ENCODE measurements at places on chromosomes 11 and 22.

- DNase-seq, result no peak
Observed at GRCh38 chr11:129447654-129448239, 72.1 kb downstream of the BARX2 start.

- no peak for DNase-seq
Observed at GRCh38 chr11:7964873-7965272, 374 bp downstream of the NLRP10 start.

GRCh38 chr22:38176170-38176741 is 5.4 kb downstream of the PLA2G6 start:
- peak; percentile 96 for DNase-seq

- DNase-seq, result peak; percentile 67
Observed at GRCh38 chr11:33893711-33894397, 2.0 kb upstream of the LMO2 start.

DNA sequence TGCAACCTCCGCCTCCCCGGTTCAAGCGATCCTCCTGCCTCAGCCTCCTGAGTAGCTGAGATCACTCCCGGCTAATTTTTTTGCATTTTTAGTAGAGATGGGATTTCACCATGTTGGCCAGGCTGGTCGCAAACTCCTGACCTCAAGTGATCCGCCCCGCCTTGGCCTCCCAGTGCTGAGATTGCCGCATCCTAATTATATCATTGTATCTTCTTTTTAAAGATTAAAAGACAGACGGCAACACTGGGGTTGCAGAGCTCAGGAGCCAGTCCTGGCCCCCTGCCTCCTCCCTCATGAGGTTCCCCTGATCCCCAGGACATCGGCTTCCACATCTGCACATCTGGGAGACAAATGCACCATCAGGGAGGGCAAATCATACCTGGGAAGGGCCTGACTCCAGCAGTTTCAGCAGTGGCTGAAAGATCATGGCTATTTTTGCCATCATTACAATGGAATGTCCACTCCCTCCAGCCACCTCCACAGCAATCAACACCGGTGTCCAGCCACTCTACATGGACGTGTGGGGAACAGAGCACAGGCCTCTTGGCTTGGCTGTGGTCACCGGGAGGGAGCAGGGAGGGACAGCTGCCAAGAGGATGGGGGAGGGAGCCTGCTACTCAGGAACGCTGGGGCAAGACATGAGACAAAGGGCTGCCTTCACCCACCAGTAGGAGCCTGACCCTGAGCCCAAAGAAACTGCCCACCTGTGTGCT is 9.2 kb upstream of the CELSR1 start:
- DNase-seq, result peak; percentile 85

DNA sequence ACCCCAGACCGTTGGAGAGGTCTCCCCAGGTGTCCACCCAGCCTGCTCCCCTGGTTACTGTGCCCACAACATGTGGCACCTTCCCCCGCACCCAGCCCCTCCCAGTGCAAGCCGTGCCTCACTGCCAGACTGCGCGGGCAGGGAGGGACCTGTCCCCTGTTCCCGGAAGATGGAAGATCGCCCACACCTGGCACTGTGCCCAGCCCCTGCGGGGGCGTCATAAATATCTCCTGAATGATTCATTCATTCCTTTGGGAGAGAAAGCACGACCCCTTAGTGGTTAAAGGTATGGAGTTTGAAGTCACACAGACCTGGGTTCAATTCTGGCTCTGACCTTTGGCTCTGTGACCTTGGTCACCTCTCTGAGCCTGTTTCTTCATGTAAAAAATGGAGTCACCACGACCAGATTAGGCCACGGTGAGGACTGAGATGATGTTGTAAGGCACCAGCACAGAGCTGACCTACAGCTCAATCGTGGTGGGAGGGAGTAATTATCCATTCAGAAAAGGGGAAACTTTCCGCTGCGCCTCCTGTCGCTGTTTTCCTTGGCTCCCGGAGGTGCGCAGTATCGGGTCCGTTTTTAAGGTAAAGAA is 497 bp upstream of the SYT12 start:
- DNase-seq, result peak; percentile 60

DNA sequence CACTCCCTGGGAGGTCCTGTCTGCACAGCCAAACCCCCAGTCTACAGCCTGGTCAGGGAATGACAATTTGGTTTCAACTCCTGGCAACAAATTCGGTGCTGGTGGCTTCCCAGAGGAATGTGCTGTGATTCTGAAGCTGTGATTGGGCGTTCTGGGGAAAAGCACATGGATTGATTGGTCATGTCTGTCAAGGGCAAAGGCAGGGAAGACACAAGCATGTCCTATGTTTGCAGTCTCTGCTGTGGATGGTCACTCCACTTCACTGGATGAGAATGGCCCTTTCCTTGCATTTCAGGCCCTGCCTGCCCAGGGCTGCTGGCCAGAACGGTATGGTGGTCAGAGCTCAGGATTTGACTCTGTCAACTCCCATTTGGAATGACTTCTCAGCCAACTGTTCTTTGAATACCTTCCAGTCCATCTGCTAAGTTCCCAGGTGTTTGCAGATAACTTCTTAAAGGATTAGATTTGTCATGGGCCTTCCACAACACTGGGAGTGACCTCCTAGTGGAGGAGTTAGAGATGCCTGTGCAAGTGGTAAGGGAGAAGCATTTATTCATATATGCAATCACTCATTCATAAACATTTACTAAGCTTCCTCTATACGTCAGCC is 42.7 kb downstream of the SGSM1 start:
- DNase-seq, result no peak

- DNase-seq, result no peak
Observed at GRCh38 chr11:112206071-112206470, 20.2 kb upstream of the PTS start.

DNA sequence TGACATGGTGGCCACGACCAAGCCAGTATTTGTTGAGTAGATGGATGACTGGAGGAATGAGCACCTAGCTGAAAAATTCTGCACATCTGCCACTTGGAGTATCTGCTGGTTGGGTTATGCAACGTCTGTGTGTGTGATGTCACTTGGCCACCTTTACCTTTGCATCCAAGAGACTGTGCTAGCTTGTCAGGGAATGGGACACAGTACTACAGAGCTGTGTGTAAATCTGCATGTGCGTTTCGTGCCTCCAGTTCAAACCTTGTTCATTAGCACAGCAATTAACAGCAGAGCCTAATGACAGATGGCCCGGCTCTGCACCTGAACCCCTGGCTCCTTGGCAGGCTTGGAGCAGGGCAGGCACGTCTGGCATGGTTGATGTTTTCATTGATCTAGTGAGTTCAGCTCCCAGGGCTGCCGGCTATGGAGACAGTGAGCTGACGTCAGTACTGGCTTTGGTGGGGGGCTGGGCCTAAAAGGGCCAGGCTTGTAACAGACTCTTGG is 188.4 kb upstream of the NAV2 start:
- peak; percentile 18 for DNase-seq

GRCh38 chr22:29765905-29766631 is 739 bp downstream of the ZMAT5 start:
- no peak for DNase-seq

DNA sequence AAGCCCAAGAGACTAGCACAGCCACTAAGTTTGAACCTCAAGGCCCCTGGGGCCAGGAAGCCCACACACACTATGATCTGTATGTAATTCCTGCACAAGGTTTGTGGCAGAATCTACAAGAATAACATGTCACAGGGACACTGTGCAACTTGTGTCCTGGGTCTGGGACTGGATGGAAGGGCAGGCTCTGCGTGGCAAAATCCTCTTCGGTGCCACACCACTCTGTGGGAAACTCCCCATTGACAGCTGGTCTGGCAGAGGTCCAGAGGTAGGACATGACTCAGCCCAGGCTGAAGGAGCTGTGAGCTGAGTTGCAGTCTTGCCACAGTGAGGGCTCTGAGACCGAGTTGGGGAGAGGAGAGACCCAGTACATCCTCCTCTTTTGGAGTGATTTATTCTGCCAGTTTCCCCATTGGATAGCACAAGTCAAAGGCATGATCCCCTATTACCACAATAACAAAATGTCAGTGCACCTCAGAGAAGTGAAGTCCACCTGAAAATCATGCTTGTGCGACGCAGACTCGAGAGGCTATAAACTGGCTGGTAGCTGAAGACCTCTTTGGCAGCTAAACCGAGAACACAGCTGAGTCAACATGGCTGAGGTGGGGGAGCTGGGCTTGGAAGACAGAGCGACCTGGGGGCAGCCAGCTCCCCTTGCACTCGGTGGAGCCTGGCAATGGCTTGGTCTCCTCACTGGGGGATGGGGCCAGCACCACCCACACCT is 23.3 kb upstream of the SERPIND1 start:
- peak; percentile 92 for DNase-seq

GRCh38 chr11:113242767-113243397 is 71.5 kb upstream of the TTC12 start:
- DNase-seq, result peak; percentile 69

DNA sequence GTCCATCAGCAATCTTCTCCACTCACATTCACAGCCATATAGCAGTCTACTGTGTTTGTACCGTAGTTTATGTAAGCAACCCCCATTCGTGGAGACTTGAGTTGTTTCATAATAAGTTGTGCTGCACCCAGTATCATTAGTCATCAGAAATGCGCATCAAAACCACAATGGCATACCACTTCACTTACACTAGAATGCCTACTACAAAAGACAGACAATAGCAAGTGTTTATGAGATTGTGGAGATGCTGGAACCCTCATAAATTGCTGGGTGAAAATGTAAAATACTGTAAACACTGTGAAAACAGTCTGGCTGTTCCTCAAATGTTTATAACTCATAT is 133.3 kb downstream of the ATXN10 start:
- peak; percentile 94 for DNase-seq

GRCh38 chr11:11512502-11512901 is 109.3 kb downstream of the GALNT18 start:
- no peak for DNase-seq

DNA sequence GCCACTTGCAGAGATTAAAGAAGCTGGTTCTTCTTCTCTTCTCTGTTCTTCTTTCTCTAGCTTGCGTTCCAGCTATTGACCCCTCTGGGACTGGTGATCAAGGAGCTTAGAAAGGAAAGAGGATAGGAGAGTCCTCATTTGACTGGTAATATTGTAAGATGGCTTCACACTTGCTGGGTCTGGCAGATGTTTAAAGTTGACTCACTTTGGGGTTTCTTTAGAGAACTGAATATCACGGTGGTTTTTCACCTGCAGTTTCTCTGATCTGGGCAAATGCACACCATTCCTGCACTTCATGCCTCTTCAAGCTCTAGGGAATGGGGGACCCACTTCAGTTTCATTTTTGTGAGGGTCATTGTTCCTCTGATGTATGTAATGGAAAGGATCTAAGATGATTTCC is 41.8 kb upstream of the DEUP1 start:
- DNase-seq, result no peak

GRCh38 chr11:32039149-32039548 is 51.7 kb upstream of the RCN1 start:
- no peak for DNase-seq

GRCh38 chr11:96079691-96080090 is 155.8 kb upstream of the MTMR2 start:
- no peak for DNase-seq

GRCh38 chr11:20668844-20669819 is at the start of gene NELL1:
TSS of gene NELL1 (plus strand) at chr11:20669586.
- DNase-seq, result no peak

DNA sequence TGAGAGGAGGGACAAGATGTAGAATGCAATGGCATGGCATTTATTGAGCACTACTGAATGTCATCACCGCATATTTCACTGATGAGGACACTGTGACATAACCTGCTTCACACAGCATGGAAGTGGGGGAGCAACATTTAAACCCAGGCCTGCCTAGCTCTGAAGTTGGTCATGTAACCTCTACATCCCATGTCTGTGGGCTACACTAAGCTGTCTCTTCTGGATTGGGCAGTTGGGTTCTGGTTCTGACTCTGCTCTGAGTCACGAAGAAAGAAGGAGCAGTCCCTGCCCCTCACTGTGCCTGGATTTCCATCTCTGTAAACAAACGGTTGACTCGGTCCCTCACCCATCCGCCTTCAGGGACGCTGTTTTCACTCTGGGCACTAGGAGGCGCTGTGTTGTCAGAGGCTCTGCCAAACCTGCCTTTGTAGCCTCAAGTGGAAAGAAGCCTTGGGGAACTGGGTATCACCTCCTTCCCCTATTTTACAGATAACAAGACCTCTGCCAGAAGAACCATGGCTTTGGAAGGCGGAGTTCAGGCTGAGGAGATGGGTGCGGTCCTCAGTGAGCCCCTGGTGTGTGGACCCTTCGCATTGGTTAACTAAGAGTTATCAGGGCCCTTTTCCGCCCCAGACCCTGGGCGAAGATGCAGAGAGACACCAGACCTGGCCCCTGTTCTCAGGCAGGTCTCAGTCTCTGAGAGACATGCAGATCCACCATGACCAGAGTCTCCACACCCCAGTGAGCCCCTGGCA is 12.7 kb upstream of the ARHGEF17 start:
- DNase-seq, result peak; percentile 78

DNA sequence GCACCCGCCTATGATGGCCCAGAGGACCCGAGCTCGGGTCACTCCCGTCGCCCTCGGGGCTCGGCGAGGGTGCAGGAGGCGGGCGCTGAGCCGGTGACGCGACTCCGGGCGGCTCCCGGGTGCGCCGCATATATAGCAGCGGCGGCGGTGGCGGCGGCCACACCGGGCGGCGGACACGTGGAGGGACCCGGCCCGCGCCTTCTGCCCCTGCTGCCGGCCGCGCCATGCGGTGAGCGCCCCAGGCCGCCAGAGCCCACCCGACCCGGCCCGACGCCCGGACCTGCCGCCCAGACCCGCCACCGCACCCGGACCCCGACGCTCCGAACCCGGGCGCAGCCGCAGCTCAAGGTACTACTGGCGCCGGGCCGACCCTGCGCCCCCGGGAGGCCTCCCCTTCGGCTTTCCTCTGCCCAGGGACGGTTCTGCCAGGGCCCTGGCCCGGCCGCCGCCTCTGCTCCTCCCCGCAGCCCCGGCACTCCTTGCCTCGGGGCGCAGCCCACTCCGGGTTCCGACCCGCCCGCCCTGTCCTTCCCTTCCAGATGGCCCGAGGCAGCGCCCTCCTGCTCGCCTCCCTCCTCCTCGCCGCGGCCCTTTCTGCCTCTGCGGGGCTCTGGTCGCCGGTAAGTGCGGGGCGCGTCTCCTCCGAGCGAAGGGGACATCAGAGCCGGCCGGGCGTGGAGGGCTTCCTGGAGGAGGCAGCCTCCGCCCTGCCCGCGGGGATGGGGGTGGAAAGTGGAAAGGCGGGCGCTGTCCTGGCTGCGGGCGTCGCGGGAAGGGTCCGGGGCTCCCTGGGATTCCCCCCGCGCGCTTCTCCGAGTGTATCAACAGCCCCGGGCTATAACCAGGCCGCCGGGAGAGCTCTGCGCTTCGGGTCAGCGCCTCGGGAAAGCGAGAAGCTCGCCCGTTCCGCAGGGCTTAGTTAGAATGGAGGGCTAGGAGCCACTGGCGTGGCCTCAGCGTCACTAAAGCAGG is at the start of gene GAL:
Gene GAL, plus strand, starts transcription at position 160 of the 972 bp plus-strand sequence. Its CDS starts 380 bp downstream, at position 540.
- no peak for DNase-seq

GRCh38 chr11:1419811-1420210 is 30.1 kb downstream of the BRSK2 start:
- no peak for DNase-seq

DNA sequence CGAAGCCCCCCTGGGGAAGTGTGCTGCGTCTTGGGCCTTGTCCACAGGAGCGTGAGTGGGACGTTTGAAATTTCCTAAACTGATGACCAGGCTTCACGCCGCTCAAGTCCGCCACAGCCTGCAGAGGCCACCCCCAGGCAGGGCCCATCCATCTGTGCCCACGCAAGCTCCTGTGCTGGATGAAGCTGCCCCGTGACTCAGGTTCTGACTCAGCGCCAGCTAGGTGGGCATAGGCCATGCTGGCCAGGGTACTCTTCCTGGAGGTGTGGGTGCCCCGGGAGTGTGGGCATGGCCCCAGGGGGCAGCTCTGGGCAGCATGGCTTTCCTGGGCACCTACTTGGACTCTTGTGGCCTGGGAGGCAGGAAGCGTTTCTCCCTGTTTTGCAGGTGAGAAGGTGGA is 134.8 kb downstream of the CACNA1I start:
- DNase-seq, result no peak

All from cardiac fibroblast (primary cell).